Daoy (cell line): ENCODE measurements at places on chromosomes 7 and 10.
A peak's percentile ranks its signal among the peaks of the same experiment; 100 is the strongest.

DNA sequence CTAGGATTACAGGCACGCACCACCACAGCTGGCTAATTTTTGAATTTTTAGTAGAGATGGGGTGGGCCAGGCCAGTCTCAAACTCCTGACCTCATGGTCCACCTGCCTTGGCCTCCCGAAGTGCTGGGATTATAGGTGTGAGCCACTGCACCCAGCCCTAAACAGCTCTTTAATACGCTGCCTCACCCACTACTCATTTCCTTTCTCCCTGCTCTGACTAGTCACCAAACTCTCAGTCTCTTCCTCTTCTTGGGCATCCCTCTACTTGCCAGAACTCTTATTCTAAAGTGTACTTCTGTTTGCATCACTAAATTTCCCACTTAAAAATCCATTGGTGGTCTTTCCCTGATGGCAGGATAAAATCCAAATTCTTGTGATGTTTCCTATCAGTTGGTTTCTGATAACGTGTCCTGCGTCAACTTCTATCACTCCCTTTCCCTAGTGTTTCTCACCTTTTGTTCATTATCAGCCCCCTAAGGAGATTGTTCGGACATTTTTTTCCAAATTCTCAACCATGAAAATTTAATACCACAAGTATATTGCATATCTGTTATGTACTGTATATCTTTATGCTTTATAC is 124.7 kb downstream of the CUBN start:
- DNase-seq = no peak

GRCh38 chr10:126373972-126374371 is 14.3 kb downstream of the ADAM12 start:
- peak; percentile 45 for DNase-seq

GRCh38 chr10:51700228-51700817 is 928 bp upstream of the CSTF2T start:
- DNase-seq = peak; percentile 17

- DNase-seq = no peak
These were observed 202.7 kb upstream of the PRSS58 start for GRCh38 chr7:142460402-142461117.

GRCh38 chr10:121070275-121071070 is 219.3 kb downstream of the WDR11 start:
- DNase-seq = no peak

GRCh38 chr10:2925631-2926030 is 141.7 kb upstream of the PFKP start:
- peak; percentile 90 for DNase-seq

- no peak for DNase-seq
These were observed 327.8 kb downstream of the WDR11 start for GRCh38 chr10:121179006-121179405.

DNA sequence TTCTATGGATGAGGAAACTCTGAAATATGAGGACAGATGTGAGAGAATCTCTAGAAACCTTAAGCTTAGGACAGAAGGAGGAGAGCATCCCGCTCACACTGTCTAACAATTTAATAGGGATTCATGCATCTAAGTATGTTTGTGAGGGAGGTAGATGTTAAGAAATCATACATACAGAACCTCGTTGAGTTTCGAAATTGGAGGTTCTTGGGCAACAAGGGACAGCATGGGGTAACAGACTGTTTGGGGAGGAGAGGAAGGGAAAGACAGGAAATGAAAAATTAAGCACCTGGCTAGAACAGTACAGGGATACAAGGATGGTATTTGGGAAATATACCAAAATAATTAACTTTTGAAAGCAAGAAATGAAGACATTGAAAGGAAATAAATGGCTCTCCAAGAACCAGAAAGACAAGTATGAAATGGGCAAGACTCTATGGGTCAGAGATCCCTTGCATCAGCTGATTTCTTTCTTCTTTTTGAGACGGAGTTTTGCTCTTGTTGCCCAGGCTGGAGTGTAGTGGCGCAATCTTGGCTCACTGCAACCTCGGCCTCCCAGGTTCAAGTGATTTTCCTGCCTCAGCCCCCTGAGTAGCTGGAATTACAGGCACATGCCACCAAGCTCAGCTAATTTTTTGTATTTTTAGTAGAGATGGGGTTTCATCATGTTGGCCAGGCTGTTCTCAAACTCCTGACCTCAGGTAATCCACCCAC is 207.9 kb downstream of the CTNNA3 start:
- no peak for DNase-seq

- DNase-seq = no peak
These were observed 44.3 kb downstream of the NRF1 start for GRCh38 chr7:129655811-129656210.

GRCh38 chr7:102395592-102395872 is 631 bp upstream of the PRKRIP1 start:
- no peak for DNase-seq

GRCh38 chr10:3472287-3473051 is 299.9 kb upstream of the PITRM1 start:
- no peak for DNase-seq

GRCh38 chr7:67371429-67372305 is 375.0 kb downstream of the TYW1 start:
- peak; percentile 72 for DNase-seq
